NCI-H446 treated with DMSO at 0.1 percent for 48 hours (cell line): ENCODE measurements at places on chromosomes 7 and 10.

DNA sequence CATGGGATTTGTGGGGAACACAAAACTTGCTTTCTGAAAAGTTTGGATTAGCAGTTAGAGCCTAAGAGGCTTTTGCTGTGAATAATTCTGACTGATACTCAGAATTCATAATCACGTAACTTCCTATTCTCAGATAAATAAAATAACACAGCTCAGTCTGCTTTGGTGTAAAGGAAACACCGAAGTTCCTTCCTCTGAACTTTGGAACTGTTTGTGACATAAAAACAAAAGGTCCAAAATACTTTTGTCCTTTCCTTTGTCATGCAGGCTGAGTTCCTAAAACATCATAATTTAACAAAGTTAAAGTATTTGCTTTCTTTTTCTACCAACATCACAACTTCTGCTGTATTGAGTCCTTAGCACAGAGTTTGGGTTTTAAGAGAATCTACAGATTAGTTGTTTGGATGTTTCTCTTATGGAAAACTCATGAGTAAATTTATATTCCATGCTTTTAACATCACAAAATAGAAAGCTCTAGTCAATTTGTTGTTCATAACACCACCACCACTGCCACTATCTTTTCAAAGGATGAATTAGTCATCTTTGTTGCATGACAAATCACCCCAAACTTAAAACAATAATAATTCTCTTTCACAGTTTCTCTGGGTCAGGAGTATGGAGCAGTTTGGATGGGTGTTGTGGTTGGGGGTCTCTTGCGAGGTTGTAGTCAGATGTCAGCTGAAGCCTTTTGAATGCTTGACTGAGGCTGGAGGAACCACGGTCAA lies 123.4 kb downstream of the REEP3 start:
- DNase-seq = no peak

GRCh38 chr7:23915236-23915635 lies 205.2 kb downstream of the STK31 start:
- DNase-seq = peak; percentile 9

DNA sequence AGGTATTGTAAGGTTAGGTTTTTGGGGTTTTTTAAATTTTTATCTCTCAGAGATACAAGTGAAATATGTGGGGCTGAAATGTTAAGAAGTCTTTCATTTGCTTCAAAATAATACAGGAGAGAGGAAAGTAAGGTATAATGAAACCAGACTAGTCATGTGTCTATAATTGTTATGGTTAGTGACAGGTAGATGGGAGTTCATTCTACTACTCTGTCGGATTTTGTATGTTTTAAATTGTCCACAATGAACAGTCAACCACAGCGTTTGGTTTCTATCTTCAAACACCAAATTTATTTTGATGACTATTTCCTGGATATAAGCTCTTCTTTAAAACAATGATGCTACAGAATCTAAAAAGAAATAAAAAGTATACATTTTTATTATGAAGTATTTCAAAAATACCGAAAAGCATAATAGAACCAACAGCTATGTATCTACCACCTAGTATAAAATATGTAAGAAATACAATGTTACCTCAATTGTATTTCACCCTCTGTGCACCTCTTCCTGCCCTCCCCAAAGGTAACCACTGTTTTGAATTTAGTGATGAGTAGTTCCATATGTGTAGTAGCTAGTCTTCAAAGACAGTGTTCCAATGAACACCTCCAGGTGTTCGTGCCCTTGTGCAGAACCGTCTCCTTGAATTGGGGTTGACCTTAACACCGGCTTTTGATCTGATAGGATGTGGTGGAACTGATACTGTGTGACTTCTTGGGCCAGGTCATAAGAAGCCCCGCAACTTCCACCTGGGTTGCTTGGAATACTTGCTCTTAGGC lies 74.8 kb upstream of the CDK1 start:
- no peak for DNase-seq

DNA sequence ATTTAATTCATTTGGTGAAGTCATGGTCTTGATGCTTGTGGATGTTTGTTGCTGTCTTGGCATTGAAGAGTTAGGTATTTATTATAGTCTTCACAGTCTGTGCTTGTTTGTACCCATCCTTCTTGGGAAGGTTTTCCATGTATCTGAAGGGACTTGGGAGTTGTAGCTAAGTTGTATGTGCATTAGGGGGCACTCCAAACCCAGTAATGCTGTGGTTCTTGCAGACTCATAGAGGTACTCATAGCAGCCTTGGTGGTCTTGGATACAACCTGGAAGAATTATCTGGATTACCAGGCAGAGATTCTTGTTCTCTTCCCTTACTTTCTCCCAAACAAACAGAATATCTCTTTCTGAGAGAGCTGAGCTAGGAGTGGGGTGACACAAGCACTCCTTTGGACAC lies 93.2 kb downstream of the ADCYAP1R1 start:
- peak; percentile 31 for DNase-seq

DNA sequence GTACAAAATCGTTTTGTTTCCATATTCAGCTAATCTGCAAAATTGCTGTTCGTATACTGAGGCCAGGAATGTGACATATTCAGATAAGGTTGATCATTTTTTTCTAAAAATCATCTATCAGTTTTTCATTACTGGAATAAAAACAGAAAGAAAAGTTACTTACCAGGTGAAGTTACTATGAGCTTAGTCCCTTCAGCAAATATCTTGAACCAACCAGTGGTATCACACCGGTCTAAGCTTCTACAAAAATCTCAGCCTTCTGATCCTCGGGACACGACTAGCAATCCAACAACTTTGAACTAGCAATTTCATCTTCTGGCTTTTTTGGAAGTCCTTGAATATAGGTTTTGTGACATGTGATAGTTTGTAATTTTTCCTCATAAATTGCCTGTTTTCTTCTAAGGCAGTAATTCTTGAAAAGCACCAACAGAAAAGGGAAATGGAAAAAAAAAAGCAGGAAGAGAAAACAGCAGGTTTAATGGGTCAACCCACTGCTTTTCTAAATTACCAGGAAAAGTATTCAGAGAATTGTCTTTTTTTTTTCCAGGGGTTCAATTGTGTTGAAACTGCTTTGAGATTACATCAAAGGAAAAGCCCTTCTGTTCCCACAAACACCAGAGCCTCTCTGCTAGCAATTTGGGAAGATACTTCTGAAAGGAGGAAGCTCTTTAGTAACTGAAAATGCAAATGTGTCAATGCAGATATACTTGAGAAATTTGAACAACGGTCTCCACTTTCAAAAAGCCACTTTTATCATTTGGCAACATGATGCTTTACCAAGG lies 2.9 kb upstream of the TARP start:
- DNase-seq = no peak

DNA sequence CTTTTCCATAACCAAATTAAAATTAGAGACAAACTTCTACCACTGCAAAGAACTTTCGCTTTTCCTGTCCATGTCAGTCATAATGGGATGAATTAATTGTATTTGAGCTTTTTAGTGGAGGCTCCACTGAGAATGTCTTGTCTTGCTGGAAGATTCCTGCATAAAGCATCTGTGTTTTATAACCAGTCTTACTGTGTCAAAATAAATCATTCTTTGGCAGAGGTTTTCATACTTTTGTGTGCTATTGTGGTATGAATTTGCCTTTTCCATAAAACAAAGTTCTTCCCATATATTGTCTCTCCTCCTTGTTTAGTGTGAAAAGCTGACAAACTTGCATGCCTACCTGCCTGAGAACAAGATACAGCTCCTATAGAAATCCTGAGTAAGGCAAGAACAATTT lies 124.8 kb upstream of the CCDC6 start:
- DNase-seq = no peak

GRCh38 chr10:71631007-71631861 lies 88.3 kb downstream of the C10orf105 start:
- no peak for DNase-seq

DNA sequence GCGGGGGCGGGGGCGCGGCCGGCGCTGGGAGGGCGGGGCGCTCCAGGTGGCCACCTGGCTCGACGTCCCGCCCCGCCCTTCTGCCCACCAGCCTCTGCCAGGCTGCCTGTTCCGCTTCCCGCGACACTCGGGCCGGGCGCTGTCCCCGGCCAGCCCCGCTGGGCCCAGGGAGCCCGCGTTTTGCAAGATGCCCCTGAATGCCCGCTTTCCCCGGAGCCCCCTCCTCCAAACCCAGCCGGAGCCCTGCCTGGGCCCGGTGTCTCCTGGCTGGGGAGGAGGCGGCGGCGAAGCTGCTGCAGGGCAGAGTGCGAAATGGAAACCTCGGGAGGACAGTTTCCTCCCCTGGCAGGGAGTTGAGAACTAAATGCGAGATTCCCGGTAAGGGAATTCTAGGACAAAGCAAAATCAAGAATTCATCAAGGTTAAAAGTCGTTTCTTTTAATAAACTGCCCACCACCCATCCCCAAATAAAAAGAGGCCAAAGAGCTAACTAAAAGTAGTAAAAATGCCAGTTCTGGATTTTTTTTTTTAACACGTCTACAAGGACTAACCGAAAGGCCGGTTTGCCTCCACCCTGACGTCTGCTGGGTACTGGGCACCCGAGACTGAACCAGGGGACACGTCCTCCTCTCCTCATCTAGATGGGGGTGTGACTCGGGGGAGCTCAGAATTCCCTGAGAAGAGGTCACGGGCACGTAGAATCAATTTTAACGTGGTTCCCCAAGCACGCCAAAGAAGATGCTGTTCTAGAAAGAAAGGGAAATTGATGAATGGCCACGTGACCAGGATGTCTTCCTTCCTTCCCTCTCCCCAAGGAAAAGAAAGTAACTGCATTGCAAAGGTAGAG lies 200.4 kb upstream of the NFE2L3 start:
- no peak for DNase-seq

DNA sequence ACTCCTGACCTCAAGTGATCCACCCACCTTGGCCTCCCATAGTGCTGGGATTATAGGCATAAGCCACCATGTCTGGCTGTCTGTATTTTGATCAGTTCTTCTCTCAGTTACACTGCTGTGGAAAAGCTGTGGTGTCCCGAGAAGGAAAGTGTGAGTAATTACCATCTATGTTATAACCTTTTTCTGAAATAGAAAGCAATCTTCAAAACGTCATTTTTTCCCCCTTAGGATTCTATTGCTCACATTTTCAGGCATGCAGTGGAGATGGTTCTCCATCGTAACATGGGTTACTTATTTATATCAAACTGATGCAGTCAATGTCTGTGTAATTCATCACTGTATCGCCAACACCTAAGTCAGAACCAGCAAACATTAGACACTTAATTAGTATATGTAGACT lies 103.5 kb upstream of the FAM3C start:
- no peak for DNase-seq

DNA sequence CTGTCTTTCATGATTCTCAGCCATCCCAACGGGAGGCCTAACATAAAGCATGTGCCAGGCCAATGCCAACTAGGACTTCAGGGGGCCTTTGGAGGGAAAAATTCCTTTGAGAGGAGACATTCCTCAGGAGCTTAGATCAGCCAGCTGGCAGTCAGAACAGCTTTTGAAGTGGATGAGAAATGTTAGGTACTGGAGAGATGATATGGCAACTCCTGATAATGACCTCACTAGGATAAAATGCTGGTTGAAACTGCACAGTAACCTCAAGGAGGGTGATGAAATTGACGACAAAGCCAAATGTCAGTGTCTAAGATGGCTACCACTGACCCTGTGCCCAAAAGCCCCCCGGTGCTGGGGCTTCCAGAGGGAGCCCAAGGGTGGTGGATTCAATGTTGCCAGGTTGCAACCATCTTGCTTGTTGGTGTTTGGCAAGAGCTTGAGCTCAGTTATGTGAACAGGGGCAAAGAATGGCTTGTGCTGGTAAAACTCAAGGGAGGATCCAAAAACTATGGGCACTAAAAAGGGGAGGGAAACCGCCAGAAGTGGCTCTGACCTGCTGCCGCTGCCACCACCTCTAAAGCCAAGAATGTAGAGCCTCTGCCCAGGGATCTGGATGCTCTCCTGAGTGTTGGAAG lies 121.2 kb downstream of the UBE2H start:
- DNase-seq = peak; percentile 26

- DNase-seq = no peak
Measured at GRCh38 chr7:143931739-143932138, 3.3 kb upstream of the OR2F2 start.

- no peak for DNase-seq
Measured at GRCh38 chr10:68364101-68364886, 31.6 kb upstream of the PBLD start.

DNA sequence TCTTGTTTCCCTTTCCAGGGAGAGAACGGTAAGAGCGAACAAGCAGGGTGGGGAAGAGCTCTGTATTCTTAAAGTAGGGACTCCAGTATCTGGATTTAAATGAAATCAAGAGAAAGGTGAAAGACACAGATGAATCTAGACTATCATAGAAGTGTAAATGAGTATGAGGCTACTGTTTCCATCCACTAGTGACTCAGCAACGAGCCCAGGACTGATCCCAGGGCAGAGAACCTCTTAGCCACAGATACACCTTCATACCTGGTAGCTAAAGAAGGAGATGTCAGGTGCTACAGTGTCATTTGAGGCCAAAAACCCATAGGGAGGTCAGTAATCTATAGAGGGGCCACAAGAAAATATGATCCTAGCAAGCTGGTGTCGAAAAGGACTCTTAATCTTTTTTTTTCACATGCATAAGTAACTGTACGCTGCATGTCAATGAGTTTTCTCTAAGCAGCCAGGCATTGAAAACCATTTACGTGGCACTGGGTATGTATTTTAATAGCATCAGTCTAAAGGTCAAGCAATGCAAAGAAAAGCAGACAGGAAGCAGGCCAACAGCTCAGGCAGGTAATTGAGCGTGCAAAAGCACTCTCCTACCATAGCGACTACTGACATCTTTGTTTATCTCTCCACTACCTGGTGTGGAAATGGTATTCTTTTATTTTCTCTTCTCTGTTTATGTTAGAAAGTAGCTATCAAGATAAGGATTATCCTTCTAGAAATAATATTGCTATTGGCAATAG lies 91.5 kb upstream of the EGR2 start:
- DNase-seq = no peak
